ENCODE measurements at places on chromosomes 12 and 14. TPM values are rescaled to one million over a fixed set of nuclear protein-coding genes. Genes with fewer than 3 reads are reported as not detected.

DNA sequence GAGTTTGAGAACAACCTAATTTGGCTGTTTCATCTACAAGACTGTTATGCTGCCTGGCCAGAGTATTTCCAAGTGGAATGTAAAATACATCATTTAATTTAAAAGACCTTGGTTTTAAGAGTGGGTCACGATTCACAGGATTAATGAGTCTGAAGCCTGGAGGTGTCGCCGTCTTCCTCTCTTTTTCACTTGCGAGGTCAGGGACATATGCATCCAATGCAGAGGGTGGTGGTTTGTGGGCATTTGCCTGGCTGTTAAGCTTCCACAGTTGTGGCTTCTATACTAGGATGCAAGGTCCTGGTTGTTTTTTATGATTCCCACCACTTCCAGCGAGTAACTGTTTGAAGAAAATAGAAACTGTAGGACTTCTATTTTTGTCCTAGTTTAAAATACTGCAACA lies 22.8 kb upstream of the RASSF3 start:
- DNase-seq = no peak

- no peak for DNase-seq
Observed at GRCh38 chr12:111445726-111446581, 40.2 kb downstream of the SH2B3 start.

- peak; percentile 94 for DNase-seq
Observed at GRCh38 chr12:122366685-122367475, 55.6 kb downstream of the CLIP1 start.

Gene MRPL52
- total RNA-seq = 38.7 TPM

DNA sequence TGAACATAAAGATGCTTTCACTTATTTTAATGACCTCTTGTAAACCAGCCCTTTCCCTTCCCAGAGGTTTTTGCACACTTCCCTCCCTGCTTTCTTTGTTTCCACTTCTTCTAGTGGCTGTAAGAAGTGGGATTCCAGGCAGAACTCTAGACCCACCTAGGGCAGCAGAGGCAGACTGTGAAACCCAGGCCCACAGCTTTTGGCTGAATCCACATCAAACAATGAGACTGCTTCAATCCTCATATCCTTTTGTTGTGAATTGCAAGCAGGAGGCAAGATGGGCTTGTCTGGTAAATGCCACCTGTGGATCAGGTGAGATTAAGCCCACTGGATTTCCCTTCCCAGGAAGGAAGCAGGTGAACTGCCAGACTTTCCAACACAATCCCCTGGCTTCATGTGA lies 12.8 kb downstream of the CCDC177 start:
- DNase-seq = no peak

Gene CISTR
- not detected for total RNA-seq

DNA sequence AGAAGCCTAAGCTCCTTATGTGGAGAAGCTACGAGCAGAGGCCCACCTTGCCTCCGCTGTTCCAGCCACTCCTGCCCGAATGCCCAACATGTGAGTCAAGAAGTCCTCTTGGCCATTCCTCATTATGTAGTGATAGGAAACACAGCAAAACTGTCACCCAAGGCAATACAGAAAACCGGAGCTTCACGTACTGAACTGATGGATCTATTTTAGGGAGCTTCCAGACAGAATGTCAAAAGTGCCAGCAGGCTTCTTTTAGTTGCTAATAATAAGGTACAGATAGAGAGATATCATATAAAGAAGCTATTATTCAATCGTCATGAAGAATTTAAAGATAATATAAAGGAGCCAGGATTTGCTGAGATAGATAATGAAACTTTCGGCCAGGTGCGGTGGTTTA lies 91.6 kb upstream of the SYT10 start:
- no peak for DNase-seq

DNA sequence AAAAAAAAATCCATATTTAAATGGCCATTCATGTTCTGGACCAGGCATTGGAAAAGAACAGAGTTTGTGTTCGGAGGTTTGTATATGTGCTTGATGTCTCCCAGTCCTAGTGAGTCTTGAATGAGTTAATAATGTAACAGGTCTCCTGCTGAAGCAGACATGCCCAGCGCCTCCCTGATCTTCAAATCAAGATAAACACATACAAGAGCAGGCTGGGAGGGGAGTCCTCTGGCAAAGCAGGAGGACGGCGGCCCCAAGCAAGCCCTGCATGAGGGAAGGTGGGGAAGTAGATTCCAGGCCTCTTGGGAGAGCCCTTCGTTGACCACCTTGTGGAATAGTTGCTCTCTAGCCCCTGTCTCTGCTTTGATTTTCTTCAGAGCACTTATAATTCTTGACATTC lies 156.3 kb downstream of the ZFP36L1 start:
- no peak for DNase-seq

Gene WASHC4
- total RNA-seq = 60.8 TPM

Gene SERPINA5
- not detected for total RNA-seq

Gene ARG2
- 113 TPM for total RNA-seq

DNA sequence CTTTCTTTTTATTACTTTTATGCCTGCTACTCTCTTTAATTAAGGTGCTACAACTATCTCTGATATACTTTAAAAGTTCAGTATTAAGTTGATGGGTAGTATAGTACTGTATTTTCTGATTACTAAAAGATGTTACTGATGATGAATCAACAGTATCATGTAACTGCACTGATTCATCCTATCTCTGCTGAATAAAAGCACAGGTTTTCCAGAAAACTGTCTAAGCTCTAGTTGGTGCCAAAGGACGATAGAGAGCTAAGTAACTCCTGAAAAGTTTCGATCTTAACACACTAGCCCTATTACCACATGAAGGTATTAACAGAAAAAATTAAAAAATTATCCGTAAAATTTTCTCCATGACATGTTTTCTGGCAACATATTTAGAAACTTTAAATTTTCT lies 2.1 kb downstream of the SCAF11 start:
- peak; percentile 69 for DNase-seq

Gene TAS2R7
- not detected for total RNA-seq

Gene TCL1B
- not detected for total RNA-seq

Gene LRRIQ1
- total RNA-seq = under 0.01 TPM

- DNase-seq = peak; percentile 90
Observed at GRCh38 chr14:64708148-64709004, 4.2 kb downstream of the PLEKHG3 start.

GRCh38 chr12:50185301-50185895 lies 18.2 kb upstream of the CERS5 start:
- no peak for DNase-seq

Gene IFT43
- total RNA-seq = 24.0 TPM

Gene TMBIM4
- 29.4 TPM for total RNA-seq

- DNase-seq = no peak
Observed at GRCh38 chr14:65195042-65195719, 92.9 kb upstream of the MAX start.

Gene BEGAIN
- total RNA-seq = 1.1 TPM

DNA sequence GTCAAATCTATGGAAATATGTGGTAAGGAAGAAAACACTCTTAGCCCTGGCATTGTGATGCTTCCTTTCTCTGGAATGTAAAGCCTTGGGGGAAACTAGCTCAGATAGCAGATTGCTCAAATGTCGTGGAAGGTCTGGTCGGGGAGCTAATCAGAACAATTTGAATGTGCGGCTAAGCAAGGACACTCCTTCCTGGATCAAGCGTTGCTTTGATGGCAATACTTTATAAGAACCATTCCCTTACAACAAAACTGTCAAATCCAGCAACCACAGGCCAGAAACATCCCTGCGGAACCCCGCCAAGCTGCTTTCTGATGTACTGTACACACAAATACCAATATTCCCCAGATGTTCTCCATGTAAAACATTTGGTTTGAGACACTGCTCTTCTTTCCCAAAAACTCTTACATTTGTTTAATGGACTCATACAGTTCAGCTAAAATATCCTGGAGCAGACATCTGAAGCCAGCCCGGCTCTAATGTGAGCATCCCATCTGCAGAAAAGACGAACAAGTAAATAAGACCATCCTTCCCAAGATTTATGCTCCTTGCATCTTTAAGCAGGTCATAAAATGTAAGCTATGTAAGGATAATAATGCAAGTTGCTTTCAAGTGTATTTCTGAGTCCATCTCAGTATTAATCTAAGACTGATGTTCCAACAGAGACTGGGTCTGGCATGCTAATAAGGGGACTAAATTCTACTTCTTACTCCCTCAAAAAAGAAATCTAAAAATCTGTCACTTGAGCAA lies 20.2 kb downstream of the NUAK1 start:
- no peak for DNase-seq
